MV-4-11 (cell line): ENCODE measurements at places on chromosomes 7 and 10.

- DNase-seq: no peak
Observed at GRCh38 chr7:142932386-142933091, 1.0 kb downstream of the TRPV5 start.

- DNase-seq: no peak
Observed at GRCh38 chr7:98881561-98882315, 3.4 kb downstream of the TRRAP start.

GRCh38 chr7:131274986-131275385 is 52.7 kb upstream of the MKLN1 start:
- no peak for DNase-seq

GRCh38 chr10:11257440-11258090 is 239.9 kb downstream of the CELF2 start:
- no peak for DNase-seq

DNA sequence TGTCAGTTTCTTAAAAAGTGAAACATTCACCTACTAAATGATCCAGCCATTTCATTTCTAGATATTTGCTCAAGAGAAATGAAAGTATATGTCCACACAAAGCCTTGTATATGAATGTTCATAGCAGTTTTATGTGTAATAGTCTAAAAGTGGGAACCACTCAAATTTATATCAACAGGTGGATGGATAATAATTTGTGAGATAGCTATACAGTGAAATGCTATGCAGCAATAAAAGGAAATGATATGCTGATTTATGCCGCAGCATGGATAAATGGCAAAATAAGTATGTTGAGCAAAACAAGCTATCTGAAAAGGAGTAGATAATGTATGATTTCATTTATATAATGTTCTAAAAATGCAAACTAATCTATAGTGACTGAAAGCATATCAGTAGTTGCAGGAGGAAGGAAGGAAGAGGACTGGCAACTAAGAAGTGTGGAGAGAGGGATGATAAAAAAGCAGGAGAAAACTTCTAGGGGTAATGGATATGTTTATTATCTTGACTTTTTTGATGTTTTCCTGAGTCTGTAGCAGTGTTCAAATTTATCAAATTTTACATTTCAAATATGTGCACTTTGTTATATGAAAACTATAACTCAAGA is 80.6 kb downstream of the ABCB5 start:
- DNase-seq: no peak

GRCh38 chr7:4739528-4739992 is 35.9 kb upstream of the AP5Z1 start:
- no peak for DNase-seq

- DNase-seq: no peak
Observed at GRCh38 chr10:110368002-110368401, 63.3 kb upstream of the SMNDC1 start.

DNA sequence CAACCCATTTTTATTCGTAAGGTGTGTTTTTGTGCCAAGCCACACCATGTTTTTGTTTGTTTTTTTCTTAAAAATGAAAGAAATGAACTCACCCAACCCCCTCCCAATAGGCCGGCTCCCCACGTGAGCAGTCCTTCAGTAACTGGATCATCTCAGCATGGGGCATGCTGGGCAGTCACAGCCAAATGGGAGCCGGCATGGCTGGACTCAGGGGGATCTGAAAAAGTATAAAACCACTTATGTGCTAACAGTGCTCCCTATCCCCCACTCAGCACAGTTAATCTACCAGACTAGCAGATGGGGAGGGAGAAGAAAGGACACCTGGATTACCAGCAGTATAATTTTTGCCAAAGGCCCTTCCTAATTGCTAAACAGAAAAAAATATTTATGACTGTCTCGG is 39.3 kb downstream of the BAZ1B start:
- DNase-seq: no peak

GRCh38 chr7:85512790-85513189 is 325.9 kb upstream of the SEMA3D start:
- no peak for DNase-seq

DNA sequence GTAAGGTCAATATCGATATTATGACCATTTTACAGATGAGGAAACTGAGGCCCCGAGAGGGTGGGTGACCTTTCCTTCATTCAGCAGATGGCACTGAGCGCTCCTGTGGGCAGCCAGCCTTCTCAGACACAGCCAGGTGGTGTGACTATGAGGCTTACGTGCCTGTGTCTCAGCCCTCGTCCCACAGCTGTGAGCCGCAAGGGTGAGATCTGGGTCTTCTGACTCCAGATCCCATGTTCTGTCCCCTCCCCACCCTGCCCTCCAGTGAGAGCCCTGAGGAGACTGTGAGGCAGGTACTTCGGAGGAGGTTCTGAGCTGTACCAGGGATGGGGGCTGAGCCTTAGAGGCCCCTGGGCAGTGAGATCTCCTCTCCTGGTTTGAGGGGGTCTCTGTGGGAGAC is 613.8 kb upstream of the FOXK1 start:
- DNase-seq: no peak

DNA sequence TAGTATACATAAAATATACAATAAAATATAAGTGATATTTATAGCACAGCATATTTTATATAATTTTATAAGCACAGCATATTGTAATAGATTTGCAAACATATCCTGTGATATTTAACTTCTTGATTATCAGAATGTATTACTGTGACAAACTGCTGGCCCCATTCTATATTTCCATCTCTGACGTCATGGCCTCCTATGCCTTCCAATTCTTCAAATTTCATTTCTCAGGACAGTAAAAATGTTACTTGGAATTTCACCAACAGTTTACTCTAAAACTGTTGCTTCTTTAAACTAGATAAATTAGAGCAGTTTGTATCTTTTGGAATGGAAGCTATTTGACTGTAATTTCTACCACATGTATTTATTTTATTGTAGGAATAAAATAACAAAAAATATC is 102.5 kb upstream of the SLC25A13 start:
- no peak for DNase-seq

- DNase-seq: no peak
Observed at GRCh38 chr10:27719052-27719451, 26.6 kb downstream of the MKX start.

DNA sequence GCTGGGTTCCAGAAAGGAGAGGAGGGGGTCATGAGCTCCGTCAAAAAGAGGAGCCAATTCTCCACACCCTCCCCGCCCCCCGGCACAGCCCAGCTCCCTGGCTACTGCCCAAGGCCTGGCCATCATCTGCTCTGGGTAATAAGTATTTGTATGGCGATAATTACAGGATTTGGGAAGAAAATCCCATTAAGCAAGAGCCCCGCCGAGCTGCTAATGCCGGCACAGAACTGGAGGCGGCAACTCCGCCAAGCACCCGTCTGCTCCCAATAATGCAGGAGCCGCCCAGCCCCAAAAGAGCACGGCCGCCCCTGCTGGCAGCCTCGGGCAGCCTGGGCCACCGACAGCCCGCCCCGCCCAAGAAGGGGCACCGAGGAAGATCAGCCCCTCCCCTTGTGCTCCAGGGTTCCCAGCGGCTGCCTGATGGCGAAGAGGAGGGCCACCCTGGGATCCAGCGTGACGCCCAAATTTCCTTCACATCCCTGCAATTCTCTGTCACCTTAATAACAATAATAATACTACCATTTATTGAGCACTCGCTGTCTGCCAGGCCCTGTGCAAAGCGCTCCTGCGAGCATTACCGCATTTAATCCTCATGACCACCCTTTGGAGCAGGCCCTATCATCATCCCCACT is 5.9 kb downstream of the SLIT1 start:
- no peak for DNase-seq

GRCh38 chr7:39446546-39446945 is 119.7 kb upstream of the YAE1 start:
- no peak for DNase-seq
